ENCODE measurements at places on chromosomes 5 and 9.
A peak's percentile ranks its signal among the peaks of the same experiment; 100 is the strongest.

DNA sequence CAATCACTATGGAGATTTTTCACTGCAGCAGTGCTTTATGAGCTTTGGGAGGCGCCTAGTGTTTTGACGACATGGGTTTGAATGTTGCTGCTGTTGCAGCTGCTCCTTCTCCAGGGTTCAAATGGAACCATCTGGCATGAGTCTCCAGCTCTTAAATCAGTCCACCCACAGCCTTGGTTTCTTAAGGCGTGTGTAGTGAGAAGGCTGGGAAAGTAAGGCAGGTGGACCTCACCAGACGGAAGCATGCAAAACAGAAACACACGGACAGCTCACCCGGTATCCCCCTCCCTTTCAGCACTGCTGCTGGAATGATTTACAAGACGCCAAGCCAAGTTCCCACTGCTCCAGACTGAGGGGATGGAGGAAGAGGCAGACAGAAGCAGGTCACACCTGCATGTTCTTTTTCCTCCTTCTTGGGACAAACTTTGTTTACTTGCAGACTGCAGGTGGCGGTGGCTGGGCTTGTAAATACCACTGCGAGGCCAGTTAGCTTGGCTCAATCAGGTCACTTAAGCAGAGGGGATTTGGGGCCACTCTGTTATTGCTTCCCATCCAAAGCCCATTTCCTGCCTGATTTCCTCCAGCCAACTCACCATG lies 47.4 kb downstream of the ADAM19 start:
- no peak for DNase-seq

DNA sequence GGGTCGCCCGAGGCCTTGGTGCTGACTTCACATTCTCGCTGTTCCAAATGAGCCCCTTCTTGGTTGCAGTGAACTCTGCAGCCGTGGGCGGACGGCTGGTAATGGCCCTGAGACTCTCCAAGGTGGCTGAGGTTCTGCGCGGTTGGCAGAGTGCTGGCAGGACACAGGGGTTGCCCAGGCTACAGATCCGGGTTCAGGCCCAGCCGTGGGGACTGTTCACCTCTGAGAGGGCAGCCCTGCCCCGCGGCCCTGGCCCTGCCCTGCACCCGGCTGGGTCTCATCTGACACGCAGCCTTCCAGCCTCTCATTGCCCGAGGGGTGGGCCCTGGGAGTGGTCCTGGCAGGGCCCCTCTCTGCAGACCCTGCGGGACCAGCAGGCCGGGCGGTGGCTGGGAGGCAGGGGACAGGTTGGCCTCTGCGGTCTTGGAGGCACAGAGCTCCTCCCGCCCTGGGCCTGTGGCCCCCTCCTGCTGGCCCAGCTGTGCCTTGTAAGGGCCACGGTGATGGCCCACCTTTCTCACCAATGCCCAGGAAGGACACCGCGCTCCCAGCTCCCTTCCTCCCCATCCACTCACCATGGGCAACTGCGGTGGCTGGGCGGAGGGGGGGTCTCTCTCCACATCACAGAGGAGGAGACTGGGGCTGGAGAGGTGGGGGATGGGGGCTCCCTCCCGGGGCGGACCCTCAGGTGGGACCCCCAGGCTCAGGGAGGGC lies 51.6 kb downstream of the AHRR start:
- DNase-seq: no peak

GRCh38 chr9:69190086-69190862 lies 16.2 kb downstream of the TJP2 start:
- no peak for DNase-seq

DNA sequence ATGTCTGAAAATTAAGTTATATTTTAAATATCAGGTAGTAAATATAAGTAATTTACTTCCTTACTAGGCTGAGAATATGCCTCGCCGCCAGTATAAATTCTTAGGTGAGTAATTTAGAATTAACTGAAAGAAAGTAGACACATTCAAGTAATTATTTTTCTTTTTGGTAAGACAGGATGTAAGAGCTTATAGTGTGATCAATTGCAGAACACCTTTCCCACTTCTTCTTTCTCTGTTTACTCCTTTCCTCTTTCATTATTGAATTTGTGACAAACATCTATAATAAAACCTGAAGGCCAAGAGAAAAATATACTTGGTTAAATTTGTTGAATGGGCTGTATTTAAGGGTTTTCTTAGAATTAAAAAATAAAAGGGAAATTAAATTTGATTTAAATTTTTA lies 195.1 kb upstream of the CDKN2B start:
- no peak for DNase-seq

DNA sequence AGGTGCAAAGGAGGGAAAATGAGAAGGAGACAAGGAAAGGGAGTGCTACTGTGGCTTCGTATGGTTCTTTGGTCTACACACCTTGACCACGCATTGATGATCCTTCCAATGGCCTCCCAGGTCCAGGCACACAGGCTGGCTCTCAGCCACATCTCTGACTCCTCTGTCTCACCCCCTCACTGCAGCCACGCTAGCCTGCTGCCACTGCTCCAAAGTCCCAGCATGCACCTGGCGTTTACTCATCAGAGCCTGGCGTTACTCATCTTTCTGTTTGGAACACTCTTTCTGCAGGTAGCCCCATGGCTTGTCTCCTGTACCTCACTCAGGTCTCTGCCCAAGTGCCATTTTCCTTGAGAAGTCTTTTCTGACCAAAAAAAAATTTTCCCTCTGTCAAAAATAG lies 195.5 kb downstream of the SNCAIP start:
- no peak for DNase-seq

DNA sequence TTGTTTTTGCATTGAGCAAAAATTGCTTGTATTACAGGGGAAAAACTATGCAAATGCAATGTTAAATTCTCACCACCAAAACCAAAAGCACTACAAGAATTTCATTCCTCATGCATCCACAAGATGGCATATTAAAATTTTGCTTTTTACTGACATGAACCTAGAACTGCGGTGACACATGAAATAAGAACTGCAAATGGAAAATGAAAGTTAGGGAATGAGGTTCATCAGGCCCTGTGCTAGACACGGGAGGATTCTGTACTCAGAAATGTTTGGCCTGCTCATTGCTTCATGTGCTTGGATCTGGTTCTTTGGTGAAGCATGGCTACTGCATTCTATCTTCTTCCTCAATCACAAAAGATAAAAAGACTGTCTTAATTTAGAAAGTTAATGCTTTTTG lies 9.1 kb upstream of the RFK start:
- peak; percentile 76 for DNase-seq

DNA sequence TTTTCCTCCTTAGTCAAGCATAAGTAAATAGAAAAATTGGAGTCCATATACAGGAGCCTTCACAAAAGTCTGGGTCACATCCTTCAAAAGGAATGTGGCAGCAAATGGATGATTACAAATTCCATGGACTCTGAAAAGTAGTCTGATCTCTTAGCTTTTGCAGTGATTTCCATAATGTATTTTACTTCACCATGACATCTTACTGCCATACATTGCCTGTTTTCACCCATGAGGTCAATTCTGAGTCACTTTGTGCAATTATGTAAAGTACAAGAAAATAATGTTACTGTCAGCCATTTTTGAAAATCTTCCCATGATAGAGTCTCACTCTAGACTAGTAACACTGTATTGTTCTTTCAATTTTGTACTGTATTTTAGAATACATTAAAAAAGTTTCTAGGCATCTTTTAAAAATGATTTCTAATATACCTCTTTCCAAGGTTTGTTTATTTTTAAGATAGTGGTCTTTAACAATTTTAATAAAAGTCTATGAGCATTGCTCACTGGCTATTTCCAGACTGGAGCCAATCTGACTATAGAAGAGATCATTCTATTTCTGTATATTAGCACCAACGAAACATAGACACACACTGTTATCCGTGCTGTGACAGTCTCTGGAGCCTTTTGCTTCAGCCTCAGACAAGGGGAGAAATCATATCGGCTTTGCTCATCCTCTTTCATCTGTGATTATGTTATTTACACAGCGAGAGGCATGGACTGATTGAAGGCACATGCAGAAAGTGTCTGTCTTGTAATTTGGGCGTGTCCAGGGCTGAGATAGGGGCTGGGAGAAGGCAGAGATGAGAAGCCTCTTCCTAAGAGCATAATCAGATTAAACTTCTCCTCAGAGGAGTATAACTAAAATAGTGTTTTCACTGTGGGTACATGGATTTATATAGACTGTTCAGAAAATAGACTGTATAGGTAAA lies 22.9 kb upstream of the ACTBL2 start:
- DNase-seq: no peak

DNA sequence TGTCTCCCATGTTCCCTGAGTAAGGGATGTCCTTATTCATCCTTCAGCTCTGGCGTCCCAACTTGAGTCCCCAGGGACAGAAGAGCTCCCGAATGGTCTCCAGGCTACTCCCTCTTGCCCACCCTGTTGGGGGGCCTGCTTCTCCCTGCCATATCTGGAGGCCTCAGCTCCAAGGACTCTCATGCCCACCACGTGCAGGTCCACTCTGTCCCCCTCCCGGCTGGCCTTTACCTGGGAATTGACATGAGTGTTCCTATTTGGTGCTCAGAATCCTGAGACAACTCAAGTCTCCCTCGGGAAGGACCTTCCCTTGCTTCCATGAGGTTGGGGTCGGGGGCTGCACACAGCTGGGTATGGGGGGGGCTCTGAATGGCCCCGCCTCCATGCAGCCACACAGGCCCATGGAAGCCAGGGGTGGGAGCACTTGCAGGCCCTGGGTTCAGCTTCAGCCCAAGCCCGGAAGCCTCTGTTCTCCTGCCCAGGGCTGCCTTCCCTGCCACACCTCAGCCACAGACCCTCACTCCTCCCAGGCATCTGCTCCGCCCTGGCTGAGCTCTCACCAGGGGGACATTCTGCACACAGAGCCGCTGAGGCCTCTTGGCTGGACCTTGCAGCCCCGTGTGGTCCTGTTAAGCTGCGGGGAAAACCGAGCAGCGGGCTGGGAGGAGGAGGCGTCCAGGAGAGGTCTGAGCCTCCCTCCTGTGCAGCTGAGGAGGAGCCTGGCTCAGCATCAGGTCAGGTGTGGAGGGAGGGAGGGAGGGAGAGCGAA lies 121.9 kb downstream of the PHF2 start:
- DNase-seq: no peak

- no peak for DNase-seq
Measured at GRCh38 chr9:113863345-113863744, 12.8 kb upstream of the ZNF618 start.

GRCh38 chr9:114176624-114177291 lies 21.4 kb downstream of the COL27A1 start:
- DNase-seq: peak; percentile 54

- DNase-seq: no peak
Measured at GRCh38 chr9:130940027-130940549, 1.0 kb upstream of the FIBCD1 start.

GRCh38 chr5:22852807-22853660 lies at the start of gene CDH12:
TSS of gene CDH12 (minus strand) at chr5:22853344.
- peak; percentile 16 for DNase-seq

- DNase-seq: no peak
Measured at GRCh38 chr5:3780907-3781306, 185.3 kb downstream of the IRX1 start.

- peak; percentile 67 for DNase-seq
Measured at GRCh38 chr5:107808671-107809137, 138.0 kb upstream of the EFNA5 start.

- DNase-seq: no peak
Measured at GRCh38 chr5:125981016-125981415, 442.2 kb upstream of the GRAMD2B start.

GRCh38 chr9:11871852-11872251 lies 821.3 kb upstream of the TYRP1 start:
- DNase-seq: no peak

DNA sequence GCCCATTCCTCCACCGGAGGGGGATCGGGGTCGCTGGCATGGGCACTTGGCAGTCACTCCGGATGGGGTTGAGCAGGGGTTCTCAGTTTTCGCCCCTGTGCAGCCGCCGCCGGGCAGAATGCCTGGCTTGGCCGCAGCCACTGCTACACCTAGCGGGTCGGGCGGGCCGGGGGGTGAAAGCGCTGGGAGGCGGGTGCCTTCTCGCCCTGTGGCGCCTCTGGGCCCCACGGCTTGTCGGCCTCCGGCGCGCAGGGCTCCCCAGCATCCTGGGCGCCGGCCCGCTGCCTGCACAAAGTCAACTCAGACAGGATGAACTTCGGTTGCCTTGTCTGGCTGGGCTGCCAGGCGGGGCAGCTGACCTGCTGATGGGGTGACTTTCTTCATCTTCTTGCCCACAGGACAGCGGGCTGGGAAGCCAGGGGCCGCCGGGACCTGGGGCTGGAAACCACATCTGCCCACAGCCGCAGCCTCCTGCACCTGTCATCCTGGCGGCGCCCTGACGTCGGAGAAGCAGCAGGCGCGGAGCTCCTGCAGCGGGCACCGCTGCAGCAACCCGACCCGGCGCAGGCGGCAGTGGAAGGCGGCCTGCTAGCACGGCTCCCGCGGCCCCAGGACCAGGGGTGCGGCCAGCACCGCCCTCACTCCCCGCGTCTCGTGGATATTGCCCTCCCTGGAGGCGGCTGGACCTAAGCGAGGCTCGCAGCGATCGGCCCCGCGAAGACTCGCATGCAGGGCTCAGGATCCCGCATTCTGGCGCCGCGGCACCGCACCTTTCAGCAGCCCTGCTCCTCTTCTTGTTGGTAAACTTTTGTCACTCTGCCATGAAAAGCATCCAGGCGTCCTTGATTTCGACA lies 1.3 kb upstream of the ANKRD18A start:
- DNase-seq: peak; percentile 66

DNA sequence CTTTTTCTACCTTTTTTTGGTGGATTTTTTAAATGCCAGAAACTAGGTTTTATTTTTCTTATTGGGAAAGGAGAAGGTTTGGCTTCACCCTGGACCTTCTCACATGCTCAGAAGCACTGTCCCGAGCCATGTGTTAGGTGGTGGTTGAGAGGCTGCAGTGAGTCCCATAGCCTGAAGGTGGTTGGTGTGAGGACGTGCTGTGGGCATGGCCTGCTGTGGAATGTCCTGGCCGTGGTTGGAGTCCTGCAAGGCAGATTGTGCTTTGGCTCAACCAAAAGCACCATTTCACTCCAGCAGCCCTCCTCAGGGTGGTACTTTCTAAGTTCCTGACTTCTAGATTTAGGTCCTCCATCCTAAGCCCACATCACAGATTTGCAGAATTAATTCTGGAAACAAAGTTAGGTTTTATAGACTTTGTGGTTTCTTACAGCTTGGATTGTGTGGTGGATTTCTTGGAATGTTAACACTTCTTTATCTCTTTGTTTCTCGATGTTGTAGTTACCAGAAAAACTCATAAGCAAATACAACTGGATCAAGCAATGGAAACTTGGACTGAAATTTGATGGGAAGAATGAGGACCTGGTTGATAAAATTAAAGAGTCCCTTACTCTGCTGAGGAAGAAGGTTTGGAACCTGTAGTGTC lies 22.6 kb downstream of the OTULIN start:
- peak; percentile 71 for DNase-seq
